ENCODE measurements at places on chromosomes 2 and 18. TPM values are rescaled to one million over a fixed set of nuclear protein-coding genes. Genes with fewer than 3 reads are reported as not detected.

GALNT5 gene
- total RNA-seq, result not detected

DNA sequence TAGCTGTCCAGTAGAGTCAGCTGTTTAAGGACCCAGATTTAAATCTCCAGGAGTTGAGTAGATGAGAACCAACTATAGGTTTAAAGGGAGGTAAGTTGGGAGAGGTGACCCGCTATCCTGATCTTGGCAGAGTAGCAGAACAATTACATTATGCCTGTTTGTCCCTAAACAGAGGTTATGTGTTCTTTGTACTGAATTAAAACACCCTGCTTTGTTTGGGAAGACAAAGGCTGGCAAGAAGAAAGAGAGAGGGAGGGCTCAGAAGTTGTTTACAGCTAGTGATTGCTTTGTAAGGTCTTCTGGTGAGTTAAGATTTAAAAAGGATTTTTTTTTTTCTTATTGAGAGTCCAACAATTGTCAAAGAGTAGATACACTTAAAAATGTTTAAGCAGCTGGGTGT, 37.3 kb downstream of the USP14 start:
- H3K27ac ChIP-seq, result no peak overlapping the region
- DNase-seq, result no peak
- H3K4me3 ChIP-seq, result no peak overlapping the region
- no peaks in the 10 kb centered on the region for H3K4me1 ChIP-seq

- no peak overlapping the region for H3K4me3 ChIP-seq
- H3K27me3 ChIP-seq, result peaks cover 6% of the 10 kb centered on the region
- H3K4me1 ChIP-seq, result no peaks in the 10 kb centered on the region
- DNase-seq, result no peak
These were observed 15.9 kb upstream of the POMC start for GRCh38 chr2:25184254-25184653.

DNA sequence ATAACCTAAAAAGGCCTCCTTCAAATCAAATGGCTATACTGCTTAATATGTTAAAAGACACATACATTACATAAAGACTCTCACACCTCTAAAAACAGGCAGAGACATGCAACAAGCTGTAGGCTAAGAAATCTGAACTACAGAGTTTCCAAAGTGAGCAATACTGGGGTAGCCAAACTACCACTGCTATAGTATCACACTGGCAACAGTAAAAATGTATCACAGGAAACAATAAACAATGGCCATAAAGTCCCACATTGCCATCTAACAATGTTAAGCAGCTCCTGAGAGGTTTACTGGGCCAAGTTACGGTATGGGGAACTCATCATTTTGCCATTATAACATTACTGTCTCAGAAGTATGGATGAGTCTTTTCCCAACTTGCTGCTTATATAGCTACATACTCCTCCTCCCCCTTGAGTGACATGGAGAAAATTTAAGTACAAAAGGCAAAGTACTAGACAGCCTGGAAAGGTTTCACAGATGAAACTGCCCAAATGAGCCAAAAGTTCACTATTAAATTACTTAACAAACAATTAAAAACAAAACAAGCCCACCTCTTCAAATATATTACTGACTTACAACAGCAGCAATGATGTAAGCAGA, 50.3 kb downstream of the SS18 start:
- H3K27me3 ChIP-seq, result no peaks in the 10 kb centered on the region
- H3K36me3 ChIP-seq, result peaks cover 40% of the 10 kb centered on the region
- H3K4me1 ChIP-seq, result no peaks in the 10 kb centered on the region

DNA sequence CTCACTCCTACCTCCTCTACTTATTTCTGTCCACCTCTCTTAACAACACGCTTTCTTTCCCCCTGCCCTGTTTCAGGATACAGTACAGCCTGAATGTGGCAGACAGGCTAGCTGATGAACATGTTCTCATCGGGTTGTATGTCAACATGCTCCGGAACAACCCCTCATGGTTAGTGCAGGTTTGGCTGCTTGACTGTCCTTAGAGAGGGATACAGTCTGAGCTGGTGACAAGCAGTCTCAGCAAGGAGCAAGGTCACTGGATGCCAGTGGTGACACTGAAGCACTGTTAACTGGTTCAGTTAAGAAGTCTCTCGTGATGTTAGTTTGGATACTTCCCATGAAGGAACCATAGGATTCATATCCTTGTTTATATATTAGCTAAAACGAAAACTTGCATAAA, 128.6 kb downstream of the DTNA start:
- H3K36me3 ChIP-seq, result peaks cover 2% of the 10 kb centered on the region
- H3K27me3 ChIP-seq, result peaks cover 4% of the 10 kb centered on the region
- no peak overlapping the region for H3K4me3 ChIP-seq
- no peak for DNase-seq
- H3K4me1 ChIP-seq, result peaks cover 2% of the 10 kb centered on the region

ALMS1 gene
- total RNA-seq, result 22.4 TPM

ASAP2 gene
- total RNA-seq, result not detected

- no peak overlapping the region for H3K4me3 ChIP-seq
- DNase-seq, result no peak
- no peaks in the 10 kb centered on the region for H3K4me1 ChIP-seq
- H3K27ac ChIP-seq, result no peak overlapping the region
- peaks cover 3% of the 10 kb centered on the region for H3K27me3 ChIP-seq
These were observed 31.5 kb downstream of the ST8SIA5 start for GRCh38 chr18:46725310-46725709.

DNA sequence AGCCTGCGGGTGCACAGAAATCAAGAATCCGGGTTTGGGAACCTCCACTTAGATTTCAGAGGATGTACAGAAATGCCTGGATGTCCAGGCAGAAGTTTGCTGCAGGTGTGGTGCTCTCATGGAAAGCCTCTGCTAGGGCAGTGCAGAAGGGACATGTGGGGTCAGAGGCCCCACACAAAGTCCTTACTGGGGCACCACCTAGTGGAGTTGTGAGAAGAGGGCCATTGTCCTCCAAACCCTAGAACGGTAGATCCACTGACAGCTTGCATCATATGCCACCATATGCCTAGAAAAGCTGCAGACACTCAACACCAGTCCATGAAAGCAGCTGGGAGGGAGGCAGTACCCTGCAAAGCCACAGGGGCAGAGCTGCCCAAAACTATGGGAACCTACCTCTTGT, 833.0 kb downstream of the TMEM182 start:
- no peaks in the 10 kb centered on the region for H3K4me1 ChIP-seq
- DNase-seq, result no peak
- no peak overlapping the region for H3K27ac ChIP-seq
- H3K27me3 ChIP-seq, result no peaks in the 10 kb centered on the region

DNA sequence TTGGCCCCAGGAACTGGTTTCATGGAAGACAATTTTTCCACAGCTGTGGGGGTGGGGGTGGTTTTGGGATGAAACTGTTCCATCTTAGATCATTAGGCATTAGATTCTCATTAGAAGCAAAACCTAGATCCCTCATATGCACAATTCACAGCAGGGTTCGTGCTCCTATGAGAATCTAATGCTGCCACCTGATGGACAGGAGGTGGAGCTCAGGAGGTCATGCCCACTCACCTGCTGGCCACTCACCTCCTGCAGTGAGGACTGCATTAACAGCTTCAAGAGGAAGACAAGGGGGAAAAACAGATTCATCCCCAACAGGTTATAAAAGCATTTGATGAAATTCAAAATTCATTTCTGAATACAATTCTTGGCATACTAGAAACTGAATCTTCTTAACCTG, 38.5 kb downstream of the THAP4 start:
- no peaks in the 10 kb centered on the region for H3K27me3 ChIP-seq
- no peak for DNase-seq
- no peak overlapping the region for H3K27ac ChIP-seq
- peaks cover 18% of the 10 kb centered on the region for H3K36me3 ChIP-seq

DNA sequence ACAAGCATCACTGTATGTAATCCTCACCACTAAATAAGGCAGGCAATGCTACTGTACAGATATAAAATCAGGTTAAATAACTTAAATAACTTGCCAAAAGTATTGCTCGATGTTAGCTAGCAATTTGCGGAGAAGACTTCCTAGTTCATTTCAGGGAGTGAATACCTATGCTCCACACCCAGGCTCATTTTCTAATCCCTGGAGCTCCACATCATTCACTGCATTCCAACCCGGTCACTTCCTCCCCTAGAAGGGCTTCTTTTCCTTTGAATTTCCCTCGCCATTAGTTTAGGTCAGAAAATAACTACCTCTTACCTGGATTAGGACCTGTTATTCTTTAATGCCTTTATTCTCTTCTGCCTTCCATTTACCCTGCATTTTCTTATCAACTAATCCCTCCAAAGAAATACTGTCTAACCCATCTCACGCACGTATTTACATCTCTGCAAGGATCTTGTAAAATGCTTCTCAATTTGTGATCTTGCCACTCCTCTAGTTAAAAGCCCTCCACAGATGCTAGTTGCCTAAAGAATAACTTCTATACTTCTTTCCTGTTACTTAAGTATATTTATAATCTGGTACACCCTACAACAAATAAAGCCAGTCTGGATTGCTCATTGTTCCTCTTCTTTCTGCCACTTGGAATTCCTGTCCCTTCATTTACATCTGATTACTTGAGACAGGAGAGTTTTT, 599.8 kb downstream of the NRXN1 start:
- H3K4me3 ChIP-seq, result no peak overlapping the region
- no peaks in the 10 kb centered on the region for H3K36me3 ChIP-seq
- H3K27ac ChIP-seq, result no peak overlapping the region
- DNase-seq, result no peak
- no peaks in the 10 kb centered on the region for H3K27me3 ChIP-seq
- no peaks in the 10 kb centered on the region for H3K4me1 ChIP-seq

SPDYA gene
- 1.9 TPM for total RNA-seq

DSC1 gene
- 0.61 TPM for total RNA-seq

DNA sequence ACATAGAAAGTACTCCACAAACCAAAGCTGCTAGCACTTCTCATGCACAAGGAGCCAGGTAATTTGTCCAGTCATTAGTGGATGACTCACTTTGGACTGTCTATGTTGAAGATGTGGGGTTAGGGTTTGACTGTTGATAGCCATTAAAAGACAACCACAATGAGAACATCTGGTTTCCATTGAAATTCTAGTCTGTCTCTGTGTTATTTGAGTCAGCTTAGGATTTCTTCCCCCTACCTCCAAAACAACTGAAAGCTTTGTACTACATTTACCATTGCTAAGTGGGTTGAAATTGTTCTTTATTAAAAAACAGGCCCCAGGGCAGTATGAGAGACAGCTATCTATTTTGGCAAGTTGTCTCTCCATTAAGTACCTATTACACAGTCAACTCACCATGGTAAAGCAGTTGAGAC, 50.2 kb upstream of the ANKRD44 start:
- no peak overlapping the region for H3K4me3 ChIP-seq
- no peaks in the 10 kb centered on the region for H3K27me3 ChIP-seq
- no peak for DNase-seq
- peaks cover 12% of the 10 kb centered on the region for H3K4me1 ChIP-seq
- no peak overlapping the region for H3K27ac ChIP-seq

SETBP1 gene
- total RNA-seq, result 1.8 TPM

- DNase-seq, result no peak
- H3K27me3 ChIP-seq, result no peaks in the 10 kb centered on the region
- no peak overlapping the region for H3K27ac ChIP-seq
These were observed 13.5 kb upstream of the IL1RL1 start for GRCh38 chr2:102297891-102298290.

DNA sequence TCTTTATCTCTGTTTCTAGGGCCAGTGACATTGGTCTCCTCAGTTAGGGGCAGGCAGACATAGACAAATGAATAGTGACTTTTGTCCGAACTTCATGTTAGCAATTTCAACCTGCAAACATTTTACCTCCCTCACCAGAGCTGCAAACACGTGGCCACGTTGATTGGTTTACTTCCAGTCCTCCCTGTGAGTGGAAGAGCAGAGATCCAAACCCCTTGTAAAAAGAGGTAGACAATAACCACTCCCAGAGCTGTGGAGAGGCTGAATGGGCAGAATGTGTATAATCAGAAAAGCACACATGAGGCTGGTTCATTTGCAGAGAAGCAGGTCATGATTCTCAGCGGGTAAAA, 31.1 kb downstream of the CTIF start:
- no peaks in the 10 kb centered on the region for H3K36me3 ChIP-seq
- no peak overlapping the region for H3K27ac ChIP-seq
- H3K4me1 ChIP-seq, result no peaks in the 10 kb centered on the region
- no peak for DNase-seq

GREB1 gene
- 0.28 TPM for total RNA-seq

- no peak overlapping the region for H3K27ac ChIP-seq
- no peaks in the 10 kb centered on the region for H3K36me3 ChIP-seq
- H3K4me3 ChIP-seq, result no peak overlapping the region
- DNase-seq, result no peak
- peaks cover 7% of the 10 kb centered on the region for H3K27me3 ChIP-seq
- H3K4me1 ChIP-seq, result no peaks in the 10 kb centered on the region
These were observed 39.0 kb downstream of the RNF152 start for GRCh38 chr18:61853855-61854254.

FAM117B gene
- 23.1 TPM for total RNA-seq

DAW1 gene
- total RNA-seq, result not detected

SLC38A11 gene
- not detected for total RNA-seq

DNA sequence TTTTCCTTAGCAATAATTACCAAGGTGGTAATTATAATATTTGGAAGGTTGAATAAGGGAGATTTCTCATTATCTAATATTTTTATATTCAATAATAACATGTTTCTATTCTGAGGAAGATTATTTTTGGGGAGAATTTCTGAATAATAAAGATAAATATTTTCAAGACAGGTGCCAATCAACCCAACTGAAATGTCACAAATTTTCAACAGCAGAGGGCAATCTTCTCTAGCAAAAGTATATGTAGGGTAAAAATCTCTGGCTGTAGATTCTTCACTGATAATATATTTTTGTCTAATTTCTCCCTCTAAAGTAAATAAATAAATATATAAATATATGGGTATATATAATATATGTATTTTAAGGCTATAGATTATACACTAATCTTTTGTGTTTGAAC, 1187.2 kb upstream of the CRIM1 start:
- no peaks in the 10 kb centered on the region for H3K27me3 ChIP-seq
- no peak overlapping the region for H3K27ac ChIP-seq
- no peak for DNase-seq

Measured in activated naive CD8-positive, alpha-beta T cell treated with anti-CD3 and anti-CD28 coated beads, Interleukin-2, amount 10 ng/mL, durations not matched to agents 7 days and 5 days (primary cell).